Left kidney (tissue), 8 donors: ENCODE measurements at places on chromosomes 12 and 14. TPM values are rescaled to one million over a fixed set of nuclear protein-coding genes. Genes with fewer than 3 reads are reported as not detected.

Gene P2RX2
- 1.7 TPM for polyA plus RNA-seq

Gene MDGA2
- 2.1 TPM for polyA plus RNA-seq

Gene LDHB
- polyA plus RNA-seq = 1,582 TPM

Gene BHLHE41
- 2.2 TPM for polyA plus RNA-seq

Gene NKX2-1
- not detected for polyA plus RNA-seq

Gene FAM222A
- polyA plus RNA-seq = 6.5 TPM

Gene CLEC1A
- 4.3 TPM for polyA plus RNA-seq

Gene SCNN1A
- 80.1 TPM for polyA plus RNA-seq

Gene TEX22
- polyA plus RNA-seq = 1.4 TPM

Gene PLD4
- 2.5 TPM for polyA plus RNA-seq

Gene GPD1
- 68.6 TPM for polyA plus RNA-seq

Gene ADAM21
- 0.93 TPM for polyA plus RNA-seq

Gene VPS37B
- 23.3 TPM for polyA plus RNA-seq

Gene OTUB2
- polyA plus RNA-seq = 5.9 TPM

Gene AICDA
- polyA plus RNA-seq = 0.45 TPM

Gene TRIP11
- polyA plus RNA-seq = 45.8 TPM

Gene CPNE6
- 0.18 TPM for polyA plus RNA-seq

Gene FSCB
- polyA plus RNA-seq = not detected

Gene ZFYVE26
- 21.1 TPM for polyA plus RNA-seq

Gene MYH6
- 0.13 TPM for polyA plus RNA-seq

Gene PRICKLE1
- 48.6 TPM for polyA plus RNA-seq

Gene HIP1R
- 82.4 TPM for polyA plus RNA-seq

Gene CLMN
- polyA plus RNA-seq = 32.8 TPM

Gene CCDC177
- 0.05 TPM for polyA plus RNA-seq

Gene KRT72
- polyA plus RNA-seq = not detected

Gene PTCSC3
- polyA plus RNA-seq = 0.67 TPM

Gene KLHDC1
- 7.5 TPM for polyA plus RNA-seq

Gene CCDC197
- polyA plus RNA-seq = not detected

Gene KRT75
- polyA plus RNA-seq = not detected

Gene SERPINA5
- polyA plus RNA-seq = 13.5 TPM

Gene TAS2R42
- polyA plus RNA-seq = not detected

Gene NFATC4
- polyA plus RNA-seq = 70.3 TPM

Gene TAS2R7
- not detected for polyA plus RNA-seq

Gene CLEC6A
- polyA plus RNA-seq = 0.27 TPM

Gene SMCO2
- 0.60 TPM for polyA plus RNA-seq

Gene NTF3
- polyA plus RNA-seq = 4.1 TPM

Gene ERP27
- polyA plus RNA-seq = 22.6 TPM

Gene GUCY2C
- 1.1 TPM for polyA plus RNA-seq

Gene FZD10
- 3.2 TPM for polyA plus RNA-seq

Gene C12orf50
- polyA plus RNA-seq = 0.57 TPM

Gene CLECL1
- 0.27 TPM for polyA plus RNA-seq

Gene RNF212B
- 2.3 TPM for polyA plus RNA-seq

Gene FAM186B
- 3.1 TPM for polyA plus RNA-seq

Gene NTS
- polyA plus RNA-seq = 4.1 TPM

Gene GALNT6
- 6.3 TPM for polyA plus RNA-seq

Gene SLC41A2
- 6.6 TPM for polyA plus RNA-seq

Gene NT5DC3
- polyA plus RNA-seq = 9.3 TPM

Gene FAM181A
- not detected for polyA plus RNA-seq

Gene ARHGEF25
- 30.5 TPM for polyA plus RNA-seq

Gene MYF5
- polyA plus RNA-seq = not detected

Gene MGAT4C
- polyA plus RNA-seq = 0.81 TPM

Gene CAPS2
- polyA plus RNA-seq = 11.5 TPM

Gene FGF6
- not detected for polyA plus RNA-seq

Gene RACGAP1
- polyA plus RNA-seq = 70.8 TPM

Gene ASCL1
- 0.08 TPM for polyA plus RNA-seq

Gene CISTR
- not detected for polyA plus RNA-seq

Gene KRT3
- polyA plus RNA-seq = not detected

Gene SLC6A13
- 48.9 TPM for polyA plus RNA-seq

Gene ZDHHC17
- 94.5 TPM for polyA plus RNA-seq

Gene MLXIP
- polyA plus RNA-seq = 43.0 TPM
